PC-9 (cell line): ENCODE measurements at places on chromosomes 1 and 21. TPM values are rescaled to one million over a fixed set of nuclear protein-coding genes. Genes with fewer than 3 reads are reported as not detected.
A peak's percentile ranks its signal among the peaks of the same experiment; 100 is the strongest.

- no peaks in the 10 kb centered on the region for H3K36me3 ChIP-seq
- no peak overlapping the region for H3K4me3 ChIP-seq
- H3K27me3 ChIP-seq = no peaks in the 10 kb centered on the region
- H3K27ac ChIP-seq = no peak overlapping the region
Measured at GRCh38 chr1:24042315-24042714, 62.2 kb upstream of the SRSF10 start.

DNA sequence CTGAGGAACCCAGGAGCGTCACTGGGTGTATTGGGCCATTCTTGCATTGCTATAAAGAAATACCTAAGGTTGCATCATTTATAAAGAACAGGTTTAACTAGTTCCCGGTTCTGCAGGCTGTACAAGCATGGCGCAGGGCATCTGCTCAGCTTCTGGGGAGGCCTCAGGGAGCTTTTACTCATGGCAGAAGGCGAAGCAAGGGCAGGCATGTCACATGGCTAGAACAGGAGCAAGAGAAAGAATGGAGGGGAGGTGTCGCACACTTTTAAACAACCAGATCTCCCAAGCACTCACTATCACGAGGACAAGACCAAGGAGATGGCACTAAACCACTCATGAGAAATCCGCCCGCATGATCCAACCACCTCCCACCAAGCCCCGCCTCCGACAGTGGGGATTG, 65.2 kb downstream of the PSMG1 start:
- no peak overlapping the region for H3K4me3 ChIP-seq
- H3K27ac ChIP-seq = no peak overlapping the region
- H3K36me3 ChIP-seq = no peaks in the 10 kb centered on the region
- H3K27me3 ChIP-seq = no peaks in the 10 kb centered on the region
- DNase-seq = no peak
- no peaks in the 10 kb centered on the region for H3K4me1 ChIP-seq

- no peak overlapping the region for H3K4me3 ChIP-seq
- H3K4me1 ChIP-seq = no peaks in the 10 kb centered on the region; the same call in none of the 2 replicates
- H3K36me3 ChIP-seq = no peaks in the 10 kb centered on the region
- no peak overlapping the region for H3K27ac ChIP-seq
Measured at GRCh38 chr1:20584890-20585289, 4.0 kb upstream of the CDA start.

DNA sequence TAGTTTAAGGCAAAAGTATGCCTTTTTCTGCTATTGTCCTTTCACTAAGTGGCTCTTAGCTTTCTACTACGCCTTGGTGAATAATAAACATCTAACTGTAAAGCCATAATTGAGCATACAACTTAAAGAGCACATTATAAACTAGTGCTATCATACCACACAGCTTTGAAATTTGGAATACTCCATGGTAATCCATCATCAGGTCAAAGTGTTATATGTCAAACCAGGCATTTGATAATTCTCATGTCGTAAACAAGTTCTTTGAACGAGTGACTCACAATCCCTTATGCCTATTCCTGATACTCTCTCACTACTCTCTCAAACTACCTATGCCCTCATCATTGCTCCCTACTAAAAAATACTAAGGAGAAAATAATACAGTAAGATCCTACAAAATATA, 60.3 kb upstream of the FMN2 start:
- 0 out of 2 replicates have a peak, but pooled peaks cover 11% of the 10 kb centered on the region for H3K27me3 ChIP-seq
- no peak for DNase-seq
- H3K27ac ChIP-seq = no peak overlapping the region
- H3K36me3 ChIP-seq = no peaks in the 10 kb centered on the region
- no peak overlapping the region for H3K4me3 ChIP-seq

DNA sequence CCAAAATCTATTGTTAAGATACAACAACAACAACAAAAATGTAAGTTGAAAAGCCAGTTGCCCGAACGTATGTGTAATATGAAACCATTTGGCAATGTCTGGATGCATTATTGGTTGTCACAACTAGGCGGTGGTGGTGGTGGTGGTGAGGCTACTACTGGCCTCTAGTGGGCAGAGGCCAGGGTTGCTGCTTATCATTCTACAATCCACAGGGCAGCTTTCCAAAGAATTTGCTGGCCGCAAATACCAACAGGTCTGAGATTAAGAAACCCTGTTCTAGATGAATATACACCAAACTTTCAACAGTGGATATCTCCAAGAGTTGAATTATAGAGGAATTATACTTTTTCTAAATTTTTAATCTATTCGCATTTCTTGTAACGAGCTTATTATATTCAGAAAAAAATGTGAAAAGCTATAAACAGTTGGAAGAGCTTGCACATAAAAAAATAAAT, 26.8 kb upstream of the ZNF697 start:
- peaks cover 45% of the 10 kb centered on the region for H3K4me1 ChIP-seq
- H3K27ac ChIP-seq = peak overlapping the region; percentile 97
- no peaks in the 10 kb centered on the region for H3K36me3 ChIP-seq

- H3K4me1 ChIP-seq = peaks cover 28% of the 10 kb centered on the region
- no peak for DNase-seq
- H3K27me3 ChIP-seq = no peaks in the 10 kb centered on the region
- no peaks in the 10 kb centered on the region for H3K36me3 ChIP-seq
- H3K27ac ChIP-seq = no peak overlapping the region
Measured at GRCh38 chr1:33130297-33130696, 49.3 kb downstream of the AZIN2 start.

DNA sequence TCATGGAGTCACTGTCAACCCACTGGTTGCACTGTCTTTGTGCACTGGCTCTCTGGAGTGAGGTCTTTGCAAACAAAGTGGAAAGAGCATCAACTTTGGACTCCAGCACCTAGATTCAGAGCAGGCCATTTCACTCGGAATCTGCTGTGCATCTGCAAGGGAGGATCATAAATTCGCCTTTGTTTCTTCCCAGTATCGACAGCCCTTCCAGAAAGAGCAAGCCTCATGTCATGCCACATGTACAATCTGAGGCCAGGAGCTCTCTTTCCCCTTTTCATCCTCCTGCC, 853 bp upstream of the PCSK9 start:
- no peak overlapping the region for H3K27ac ChIP-seq
- peaks cover 35% of the 10 kb centered on the region for H3K4me1 ChIP-seq
- no peak for DNase-seq
- H3K4me3 ChIP-seq = no peak overlapping the region
- H3K27me3 ChIP-seq = 0 out of 2 replicates have a peak, but pooled peaks cover 2% of the 10 kb centered on the region

DNA sequence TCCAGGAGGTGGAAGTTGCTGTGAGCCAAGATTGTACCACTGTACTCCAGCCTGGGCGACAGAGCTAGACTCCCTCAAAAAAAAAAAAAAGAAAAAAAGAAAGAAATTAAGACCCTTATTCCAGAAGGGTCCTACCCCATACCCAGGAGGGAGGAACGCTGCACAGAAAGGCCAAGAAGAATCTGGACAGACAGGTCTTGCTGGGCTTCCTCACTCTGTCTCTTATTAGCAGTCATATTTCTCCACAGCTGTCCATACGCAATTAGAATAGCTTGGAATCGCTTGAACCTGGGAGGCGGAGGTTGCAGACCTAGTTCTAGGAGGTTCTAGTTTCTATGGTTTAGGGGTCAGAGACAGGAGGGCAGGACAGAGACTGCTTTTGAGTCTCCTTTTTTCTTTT, 3.2 kb upstream of the PAQR7 start:
- H3K36me3 ChIP-seq = no peaks in the 10 kb centered on the region
- no peaks in the 10 kb centered on the region for H3K27me3 ChIP-seq
- no peak overlapping the region for H3K4me3 ChIP-seq
- peaks cover 37% of the 10 kb centered on the region for H3K4me1 ChIP-seq
- peak overlapping the region; percentile 27; the same call in 1 of the 2 replicates for H3K27ac ChIP-seq

- no peak for DNase-seq
- H3K4me1 ChIP-seq = no peaks in the 10 kb centered on the region
- no peak overlapping the region for H3K4me3 ChIP-seq
- H3K27me3 ChIP-seq = no peaks in the 10 kb centered on the region
Measured at GRCh38 chr1:103917795-103918194, 168.1 kb downstream of the AMY1C start.

GRCh38 chr1:8536515-8536914, 218.6 kb downstream of the SLC45A1 start:
- no peak overlapping the region for H3K27ac ChIP-seq
- no peaks in the 10 kb centered on the region for H3K36me3 ChIP-seq
- H3K27me3 ChIP-seq = no peaks in the 10 kb centered on the region
- no peak overlapping the region for H3K4me3 ChIP-seq

KRTAP20-3 gene
- total RNA-seq = not detected in 2 replicates

- peaks cover 15% of the 10 kb centered on the region for H3K4me1 ChIP-seq
- H3K27me3 ChIP-seq = no peaks in the 10 kb centered on the region
- no peak overlapping the region for H3K4me3 ChIP-seq
- H3K27ac ChIP-seq = no peak overlapping the region
Measured at GRCh38 chr1:246142320-246142893, 364.7 kb downstream of the SMYD3 start.

ADAMTS5 gene
- not detected in 2 replicates for total RNA-seq

DIO1 gene
- not detected in 2 replicates for total RNA-seq

PDPN gene
- not detected in 2 replicates for total RNA-seq
